Fibroblast of skin of abdomen (primary cell): ENCODE measurements at places on chromosomes 12 and 14.

DNA sequence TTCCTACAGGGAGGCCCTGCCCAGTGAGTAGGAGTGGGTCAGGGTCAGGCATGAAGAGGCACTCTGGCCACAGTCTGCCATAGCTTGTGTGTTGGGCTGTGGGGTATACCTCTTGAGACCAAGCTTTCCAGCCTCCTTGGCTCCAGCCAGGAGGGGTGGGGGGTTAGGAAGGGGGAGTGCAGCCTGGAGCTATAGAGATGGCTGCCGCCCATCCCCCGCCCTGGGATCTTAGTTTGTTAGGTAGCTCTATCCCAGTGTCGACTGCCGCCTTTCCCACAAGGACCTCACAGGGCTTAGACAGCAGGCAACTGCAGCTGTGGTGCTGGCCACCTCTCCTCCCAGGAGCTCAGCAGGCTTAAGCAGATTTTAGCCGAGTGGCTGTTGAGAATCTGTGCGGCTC lies 216.4 kb downstream of the PLCZ1 start:
- no peak for DNase-seq

DNA sequence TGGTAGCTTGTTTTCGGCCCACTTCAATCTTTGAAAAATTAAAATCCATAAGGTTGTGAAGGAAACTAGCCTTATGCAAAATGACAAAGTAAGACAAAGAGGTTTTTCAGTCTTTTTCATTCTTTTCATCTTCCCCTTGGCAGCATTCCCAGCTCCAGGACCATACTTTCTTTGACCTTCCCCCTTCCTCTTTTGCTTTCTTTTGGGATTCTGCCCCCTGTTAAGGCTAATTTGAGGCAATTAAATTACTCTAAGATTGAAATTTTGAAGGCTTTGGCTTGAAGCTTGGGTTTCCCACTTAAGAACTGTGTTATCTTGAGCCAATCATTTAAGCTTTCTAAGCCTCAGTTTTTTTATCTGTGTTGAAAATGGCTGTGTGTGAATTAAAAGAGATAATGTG lies 124.9 kb downstream of the DACT1 start:
- DNase-seq = no peak

- DNase-seq = no peak
These were observed 5.7 kb downstream of the SLC8B1 start for GRCh38 chr12:113329022-113329790.

- DNase-seq = no peak
These were observed 63.8 kb downstream of the IRF2BPL start for GRCh38 chr14:76964695-76965094.

DNA sequence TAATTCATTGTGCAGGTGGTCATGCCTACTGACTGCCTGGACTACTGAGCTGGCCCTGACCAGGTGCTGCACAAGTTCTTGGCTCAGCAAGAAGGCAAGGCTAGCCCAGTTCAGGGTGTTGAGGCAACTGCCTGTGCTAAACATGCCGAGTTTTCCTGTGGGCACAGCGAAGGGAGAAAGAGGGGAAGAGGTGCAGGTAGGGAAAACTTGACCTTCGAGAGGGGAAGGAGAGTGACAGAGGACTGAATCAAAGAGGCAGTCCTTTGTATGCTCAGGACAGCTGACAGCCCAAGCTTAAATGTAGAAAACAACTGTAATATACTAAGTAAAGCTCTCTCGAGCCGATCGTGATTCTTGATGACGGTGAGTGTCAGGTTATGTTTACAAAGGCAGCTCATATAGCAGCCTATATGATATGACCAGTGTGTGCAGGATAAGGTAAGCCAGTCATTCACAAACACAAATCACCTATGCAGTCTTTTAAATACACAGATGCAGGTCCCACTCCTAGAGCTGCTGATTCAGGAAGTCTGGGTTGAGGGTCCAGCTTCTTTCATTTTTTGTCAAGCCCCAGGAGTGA lies 2.6 kb downstream of the IRAK3 start:
- DNase-seq = no peak

DNA sequence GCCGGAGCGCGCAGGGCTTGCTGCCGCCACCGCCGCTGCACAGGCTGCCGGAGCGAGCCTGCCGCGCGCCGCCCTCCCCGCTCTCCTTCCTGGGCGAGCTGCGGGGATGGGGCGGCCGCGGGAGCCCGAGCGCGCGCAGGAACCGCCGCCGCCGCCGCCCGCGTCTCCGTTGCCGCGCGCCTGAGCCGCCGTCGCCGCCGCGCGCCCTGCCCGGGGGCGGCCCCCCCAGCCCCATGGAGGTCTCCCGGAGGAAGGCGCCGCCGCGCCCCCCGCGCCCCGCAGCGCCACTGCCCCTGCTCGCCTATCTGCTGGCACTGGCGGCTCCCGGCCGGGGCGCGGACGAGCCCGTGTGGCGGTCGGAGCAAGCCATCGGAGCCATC lies 352 bp downstream of the PLXNC1 start:
- no peak for DNase-seq

DNA sequence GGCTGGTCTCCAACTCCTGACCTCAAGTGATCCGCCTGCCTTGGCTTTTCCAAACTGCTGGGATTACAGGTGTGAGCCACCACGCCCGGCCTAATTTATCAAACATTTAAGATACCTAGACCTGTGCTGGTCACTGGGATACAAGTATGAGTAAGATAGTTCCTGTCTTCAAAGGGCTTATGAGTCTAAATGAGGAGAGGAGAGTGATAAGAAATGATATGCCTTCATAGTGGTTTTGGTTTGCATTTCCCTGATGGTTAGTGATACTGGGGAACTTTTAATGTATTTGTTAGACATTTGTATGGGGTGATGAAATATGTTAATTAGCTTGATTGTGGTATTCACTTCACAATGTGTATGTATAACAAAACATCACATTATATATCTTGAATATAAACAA lies 21.2 kb downstream of the TMED10 start:
- no peak for DNase-seq

- DNase-seq = no peak
These were observed 15.2 kb downstream of the DAD1 start for GRCh38 chr14:22573804-22574203.

GRCh38 chr14:96038920-96039632 lies at the start of gene C14orf132:
TSS of gene C14orf132 (plus strand) at chr14:96039362. CDS start at chr14:96039501, 139 bp downstream.
- DNase-seq = peak; percentile 60

DNA sequence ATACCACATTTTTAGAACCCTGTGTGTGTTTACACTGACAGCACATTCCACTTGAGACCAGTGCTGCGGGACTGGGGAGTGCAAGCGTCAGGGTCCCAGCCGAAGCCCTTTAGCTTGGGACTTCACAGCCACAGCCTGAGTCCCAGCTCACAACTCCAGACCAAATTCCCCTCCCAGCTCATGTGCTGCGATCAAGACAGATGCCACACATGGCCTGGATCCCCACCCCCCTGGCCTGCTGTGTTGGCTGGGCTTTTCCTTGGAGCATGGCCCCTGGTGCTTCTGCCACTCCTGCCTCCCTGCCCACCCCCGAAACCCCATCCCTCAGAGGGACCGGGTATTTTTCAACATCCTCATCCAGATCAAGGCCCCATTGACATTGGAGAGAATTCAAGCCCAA lies 63.7 kb downstream of the WDR20 start:
- no peak for DNase-seq

DNA sequence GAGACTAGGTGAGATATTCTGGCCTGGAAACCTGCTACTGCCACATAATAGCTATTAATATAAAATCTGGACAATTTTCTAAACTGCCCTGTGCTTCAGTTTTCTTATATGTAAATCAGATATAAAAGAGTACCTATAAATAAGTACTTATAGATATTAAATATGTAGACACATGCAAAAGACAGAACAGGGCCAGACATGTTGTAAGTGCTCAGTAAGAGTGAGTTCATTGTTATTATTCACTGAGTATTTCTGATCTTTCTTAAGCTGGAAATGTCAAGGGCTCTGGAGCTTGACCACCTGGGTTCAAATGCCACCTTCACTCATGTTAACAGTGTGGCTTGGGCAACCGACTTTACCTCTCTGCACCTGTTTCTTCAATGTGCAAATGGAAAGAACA lies 179.8 kb downstream of the GALC start:
- no peak for DNase-seq

DNA sequence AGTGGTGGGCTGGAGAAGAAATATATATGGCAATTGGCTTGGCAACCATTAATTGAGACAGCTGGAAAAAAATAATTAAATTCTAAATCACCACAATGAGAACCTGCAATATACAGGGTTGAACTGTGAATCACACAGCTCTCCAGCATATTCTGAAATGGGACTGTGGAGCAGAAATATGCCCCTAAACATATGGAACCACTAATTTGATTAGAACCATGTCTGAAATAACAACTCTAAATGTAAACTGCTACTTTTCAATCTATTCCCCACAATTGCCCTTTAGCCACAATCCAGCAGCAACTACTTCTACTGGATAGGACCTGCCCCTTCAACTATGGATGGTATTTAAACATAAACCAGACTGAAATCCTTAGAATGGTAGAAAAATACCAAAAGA lies 330.4 kb downstream of the TRHDE start:
- DNase-seq = peak; percentile 72

DNA sequence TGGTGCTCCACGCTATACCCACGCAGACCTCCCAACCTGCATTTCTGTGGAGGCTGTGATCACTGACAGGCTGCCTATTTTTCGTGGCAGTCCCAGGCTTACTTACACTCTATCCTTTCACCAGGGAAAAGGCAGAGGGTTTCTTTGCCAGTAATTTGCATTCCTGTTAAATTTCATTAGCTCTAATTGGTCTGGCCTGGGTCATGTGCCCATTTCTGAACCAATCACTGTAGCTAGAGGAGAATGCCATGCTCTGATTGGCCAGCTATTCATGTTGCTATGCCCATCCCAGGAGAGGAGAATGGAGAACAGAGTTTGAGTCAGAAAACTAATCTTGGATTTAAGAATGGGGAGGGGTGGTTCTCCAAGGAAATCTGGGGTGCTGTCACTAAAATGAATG lies 43.2 kb upstream of the TUNAR start:
- DNase-seq = no peak

DNA sequence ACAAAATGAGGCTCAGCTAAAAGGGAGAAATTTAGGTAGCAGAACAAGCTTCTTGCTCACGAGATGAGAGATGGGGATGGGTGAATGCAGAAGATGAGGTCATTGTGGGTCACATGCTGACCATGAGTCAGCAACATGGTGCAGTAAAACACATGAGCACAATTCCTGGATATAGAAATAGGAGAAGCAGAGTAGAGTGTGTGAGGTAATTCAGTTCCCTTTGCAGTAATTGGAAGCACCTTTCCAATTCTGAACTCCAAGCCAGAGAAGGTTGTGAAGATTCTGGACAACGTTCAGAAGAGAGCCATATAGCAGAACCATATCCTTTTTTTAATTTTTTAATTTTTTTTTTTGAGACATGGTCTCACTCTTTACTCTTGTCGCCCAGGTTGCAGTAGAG lies 62.0 kb upstream of the LMNTD1 start:
- peak; percentile 83 for DNase-seq

GRCh38 chr12:24361877-24362580 lies 412.6 kb upstream of the SOX5 start:
- DNase-seq = no peak

GRCh38 chr12:14373217-14373616 lies 7.7 kb downstream of the ATF7IP start:
- DNase-seq = peak; percentile 51

GRCh38 chr14:22630486-22630885 lies 13.7 kb downstream of the OR6J1 start:
- DNase-seq = peak; percentile 84

DNA sequence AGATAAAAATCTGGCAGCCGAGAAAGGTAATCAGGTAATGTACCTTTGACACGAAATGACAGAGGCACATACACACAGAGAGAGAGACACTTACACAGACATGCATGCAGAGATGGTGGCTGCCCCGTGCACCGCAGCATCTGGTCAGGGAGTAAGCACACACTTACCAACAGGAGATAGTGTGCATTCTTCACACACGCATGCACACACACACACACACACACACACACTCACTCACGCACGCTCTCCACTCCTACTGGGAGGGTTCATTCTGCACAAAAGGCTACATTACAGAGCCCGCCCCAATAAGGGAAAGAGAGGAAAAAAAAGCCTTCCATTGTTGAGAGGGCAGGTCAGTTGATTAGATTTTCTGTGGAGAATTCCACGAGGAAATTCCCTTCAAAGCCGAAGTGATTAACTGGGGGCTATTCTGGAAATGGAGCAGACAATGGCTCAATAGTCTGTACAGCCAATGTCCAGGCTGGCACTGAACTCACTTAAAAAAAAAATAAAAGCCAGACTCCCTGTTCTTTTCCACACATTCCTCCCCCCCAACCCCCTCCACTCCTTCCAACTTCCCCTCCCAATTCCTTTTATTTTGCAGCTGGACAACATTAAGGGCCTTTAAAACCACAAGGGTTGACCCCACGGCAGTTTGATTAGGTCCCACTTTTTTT lies 1.4 kb upstream of the SOX5 start:
- no peak for DNase-seq

- no peak for DNase-seq
These were observed 16.0 kb upstream of the SERPINA4 start for GRCh38 chr14:94545131-94545841.

DNA sequence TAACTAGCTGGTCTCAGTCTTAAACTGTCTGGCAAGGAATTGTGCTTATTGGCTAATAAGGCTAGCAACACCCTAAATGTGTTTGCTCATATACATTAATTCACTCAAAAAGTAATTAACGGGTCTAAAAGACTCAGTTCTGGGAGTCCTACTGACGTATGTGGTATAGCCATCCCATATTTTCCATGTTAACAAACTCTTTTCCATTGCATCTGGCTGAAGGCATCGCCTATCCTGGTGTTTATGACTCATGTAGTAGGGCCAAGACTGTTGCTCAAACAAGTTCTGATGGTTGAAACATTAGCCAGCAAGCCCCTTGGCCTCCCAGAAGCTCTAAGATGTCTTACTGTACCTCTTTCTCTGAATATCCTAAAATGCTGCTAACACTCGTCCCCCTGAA lies 98.5 kb downstream of the PHLDA1 start:
- peak; percentile 81 for DNase-seq

- no peak for DNase-seq
These were observed 75.6 kb upstream of the WSCD2 start for GRCh38 chr12:108053512-108053911.

- DNase-seq = peak; percentile 37
These were observed 60.2 kb upstream of the STXBP6 start for GRCh38 chr14:25110106-25110505.

DNA sequence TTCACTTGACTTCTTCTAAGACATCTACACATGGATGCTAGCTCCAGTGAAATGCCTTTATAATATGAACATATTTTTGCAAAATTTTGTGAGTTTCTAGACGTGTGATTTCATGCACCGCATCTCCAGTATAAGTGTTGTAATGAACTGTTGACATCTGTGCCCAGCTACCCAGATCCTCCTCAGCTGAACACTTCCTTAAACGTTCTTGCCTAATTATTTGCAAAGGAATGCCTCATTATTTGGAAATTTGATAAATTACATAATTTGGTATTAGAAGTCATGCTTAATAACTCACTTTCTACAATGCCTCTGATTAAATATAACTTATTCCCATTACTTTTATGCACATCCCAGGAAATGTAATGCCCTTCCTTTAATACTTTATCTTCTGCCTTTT lies 14.0 kb downstream of the OR11G2 start:
- no peak for DNase-seq

GRCh38 chr12:8823565-8824300 lies 1.3 kb downstream of the A2ML1 start:
- DNase-seq = peak; percentile 17

- DNase-seq = no peak
These were observed 619.4 kb upstream of the ATP2B1 start for GRCh38 chr12:90327793-90328743.
